Stimulated activated CD4-positive, alpha-beta T cell treated with anti-CD3 and anti-CD28 coated beads, Interleukin-15, amount 100 ng/mL, for 24 hours (primary cell): ENCODE measurements at places on chromosomes 4 and X.

DNA sequence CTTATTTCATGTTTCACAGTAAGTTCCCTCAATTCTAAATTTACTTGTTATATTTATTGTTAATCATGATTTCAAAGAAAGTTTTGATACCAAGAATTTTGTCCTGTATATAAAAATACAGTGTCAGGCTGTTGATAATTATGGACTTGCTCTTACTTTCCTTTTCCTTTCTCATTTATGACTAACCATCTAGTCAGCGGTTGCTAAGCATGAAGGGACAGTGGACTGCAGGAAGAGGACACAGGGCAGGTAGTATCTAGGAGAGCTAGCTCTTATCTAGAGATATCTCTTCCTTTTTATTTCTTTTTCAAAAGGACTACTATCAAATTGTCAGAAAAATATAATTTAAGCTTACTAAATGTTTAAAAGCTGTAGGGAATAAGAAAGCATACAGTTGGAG is 1.6 kb downstream of the OPRPN start:
- no peak for DNase-seq

- DNase-seq = no peak
These were observed 9.5 kb downstream of the DOK7 start for GRCh38 chr4:3472411-3473141.

- DNase-seq = peak; percentile 31
These were observed 917 bp downstream of the MYL5 start for GRCh38 chr4:675036-675882.

- no peak for DNase-seq
These were observed 21.3 kb upstream of the CDKN2AIP start for GRCh38 chr4:183422962-183423631.

DNA sequence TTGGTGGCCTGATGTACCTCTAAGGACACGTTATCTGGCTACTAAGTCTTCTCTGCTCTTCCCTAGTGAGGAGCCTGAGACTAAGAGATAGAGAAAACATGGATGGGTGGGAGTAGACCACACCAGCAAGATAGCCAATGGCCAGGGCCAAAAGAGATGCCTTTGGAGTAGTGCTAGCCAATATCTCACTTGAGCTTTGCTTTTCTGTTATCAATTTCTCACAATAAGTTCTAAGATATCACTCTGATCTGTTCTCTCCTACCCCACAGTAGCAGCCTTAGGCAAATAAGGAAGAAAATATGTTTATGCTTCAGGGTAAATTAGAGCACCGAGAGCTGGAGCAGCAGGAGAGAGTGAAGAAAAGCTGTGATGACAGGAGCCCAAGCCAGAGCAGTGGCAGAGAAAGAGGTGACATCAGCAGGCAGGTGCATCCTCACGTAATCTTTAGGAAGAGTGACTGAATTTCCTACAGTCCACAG is 343.9 kb upstream of the NOCT start:
- DNase-seq = no peak

GRCh38 chrX:69321006-69321655 is 155.9 kb upstream of the PJA1 start:
- DNase-seq = no peak

DNA sequence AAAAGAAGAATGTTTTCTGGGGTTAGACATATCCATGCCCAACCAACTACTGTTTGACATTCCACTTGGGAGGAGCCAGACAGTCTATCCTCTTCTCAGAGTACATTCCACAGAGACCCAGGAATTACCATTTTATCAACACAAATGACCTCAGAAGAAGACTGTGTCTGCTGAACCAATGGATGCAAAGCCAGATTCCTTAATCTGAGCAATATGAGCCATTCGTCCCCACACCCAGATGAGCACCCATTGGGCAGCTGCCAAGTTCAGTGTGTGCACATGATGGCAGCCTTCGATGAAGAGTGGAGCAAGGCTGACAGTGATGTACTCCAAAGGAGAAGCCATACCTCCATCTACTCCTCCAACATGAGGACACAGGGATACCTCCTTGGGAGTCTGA is 111.3 kb downstream of the ZNF674 start:
- DNase-seq = no peak

GRCh38 chrX:109964390-109964789 is 38.5 kb upstream of the TMEM164 start:
- no peak for DNase-seq

GRCh38 chr4:65023081-65023480 is 613.8 kb upstream of the TECRL start:
- DNase-seq = no peak

- no peak for DNase-seq
These were observed 69.3 kb upstream of the PDE5A start for GRCh38 chr4:119697887-119698393.

DNA sequence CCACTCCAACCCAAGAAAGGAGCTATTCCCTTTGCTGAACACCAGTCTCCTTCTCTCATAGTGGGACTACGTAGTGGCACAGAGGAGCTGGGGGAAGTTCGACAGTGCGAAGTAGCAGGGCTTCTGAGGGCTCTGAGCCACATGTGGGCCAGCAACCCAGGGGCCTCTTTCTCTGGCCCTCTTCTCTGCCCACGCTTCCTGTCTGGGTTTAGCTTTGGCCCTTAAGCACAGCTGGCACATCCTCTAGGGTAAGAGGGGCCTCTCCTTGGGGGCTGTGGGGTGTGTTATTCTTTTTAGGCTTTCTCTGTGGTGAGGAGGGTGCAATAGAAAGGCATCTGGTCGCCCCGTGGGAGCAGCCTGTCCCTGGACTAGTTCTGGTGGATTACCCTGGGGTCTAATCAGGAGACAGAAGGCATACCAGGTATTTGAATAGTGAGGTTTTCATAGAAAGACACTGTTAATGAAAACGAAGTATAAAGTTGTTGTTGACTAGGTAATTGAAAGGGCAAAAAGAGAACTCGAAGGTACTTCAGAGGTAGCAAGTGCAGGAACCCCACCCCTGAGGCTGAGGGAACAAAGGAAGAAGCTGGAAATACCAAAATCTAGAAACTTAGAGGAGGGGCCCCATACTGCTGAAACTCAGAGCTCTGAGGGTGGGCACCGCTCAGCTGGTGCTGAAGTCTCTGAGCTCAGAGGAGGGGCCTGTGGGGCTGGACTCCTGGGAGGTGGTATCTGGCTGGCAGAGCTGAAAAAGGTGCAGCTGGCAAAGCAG is 151.9 kb upstream of the RPS6KA3 start:
- DNase-seq = peak; percentile 13

DNA sequence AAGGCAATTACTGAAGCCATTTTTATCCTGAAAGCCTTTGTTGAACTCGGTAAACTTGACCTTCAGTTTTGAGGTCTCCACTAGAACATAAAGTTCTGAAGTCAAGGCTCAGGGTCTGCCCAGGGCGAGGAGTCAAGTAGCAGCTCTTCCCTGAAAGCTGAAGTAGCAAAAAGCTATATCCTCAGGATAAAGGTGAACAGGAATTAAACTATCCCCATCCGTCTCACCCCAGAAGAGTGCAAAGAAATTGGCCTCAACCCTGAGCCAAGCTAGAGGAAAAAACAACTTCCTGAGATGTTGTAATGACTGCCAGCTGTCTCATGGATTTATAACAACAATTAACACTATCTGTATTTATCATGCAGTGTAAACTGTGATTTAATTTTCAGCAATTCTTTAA is 590.8 kb downstream of the SPRY1 start:
- DNase-seq = no peak

- peak; percentile 10 for DNase-seq
These were observed 30.4 kb upstream of the ABCG2 start for GRCh38 chr4:88188738-88189417.

DNA sequence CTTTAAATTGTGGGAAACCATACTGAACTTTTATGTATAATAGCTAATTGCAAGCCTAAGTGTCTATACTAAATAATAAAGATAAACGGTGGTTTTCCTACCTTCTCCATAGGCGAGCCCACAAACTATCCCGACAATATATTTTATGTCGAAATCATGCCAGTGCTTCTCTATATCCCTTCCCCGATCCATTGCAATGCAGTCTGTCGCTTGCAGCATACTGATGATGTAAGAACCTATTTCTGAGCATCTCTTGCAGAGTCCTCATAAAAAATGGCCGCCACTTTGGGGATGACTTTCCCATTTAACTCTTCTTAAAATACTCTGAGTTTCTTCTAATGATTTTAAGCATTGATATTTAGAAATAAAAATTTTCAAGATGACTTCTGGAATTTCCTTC is 58.1 kb upstream of the TLR3 start:
- no peak for DNase-seq

- no peak for DNase-seq
These were observed 86.2 kb downstream of the NHSL2 start for GRCh38 chrX:71996826-71997225.
